ENCODE measurements at places on chromosomes 6 and 20.

- DNase-seq, result no peak
These were observed 75.4 kb downstream of the ZNF292 start for GRCh38 chr6:87230801-87231200.

DNA sequence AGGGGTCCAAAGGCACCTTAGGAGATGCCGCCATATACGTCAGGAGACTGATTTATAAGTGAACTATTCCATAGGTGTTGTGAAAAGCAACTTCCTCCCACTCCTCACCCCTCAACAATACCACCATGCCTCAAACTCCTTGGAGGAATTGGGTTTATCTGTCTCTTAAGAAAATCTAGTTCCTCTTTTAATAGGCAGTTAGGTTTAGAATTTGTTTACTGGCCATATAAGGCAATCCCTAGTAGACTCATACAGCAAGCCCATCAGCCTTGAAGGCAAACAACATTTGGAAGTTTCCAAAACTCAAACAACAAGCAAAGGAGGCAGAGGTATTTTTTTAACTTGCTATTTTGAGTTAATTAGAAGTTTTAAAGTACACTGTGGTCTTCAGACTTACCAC is 66.1 kb downstream of the PRND start:
- DNase-seq, result no peak

DNA sequence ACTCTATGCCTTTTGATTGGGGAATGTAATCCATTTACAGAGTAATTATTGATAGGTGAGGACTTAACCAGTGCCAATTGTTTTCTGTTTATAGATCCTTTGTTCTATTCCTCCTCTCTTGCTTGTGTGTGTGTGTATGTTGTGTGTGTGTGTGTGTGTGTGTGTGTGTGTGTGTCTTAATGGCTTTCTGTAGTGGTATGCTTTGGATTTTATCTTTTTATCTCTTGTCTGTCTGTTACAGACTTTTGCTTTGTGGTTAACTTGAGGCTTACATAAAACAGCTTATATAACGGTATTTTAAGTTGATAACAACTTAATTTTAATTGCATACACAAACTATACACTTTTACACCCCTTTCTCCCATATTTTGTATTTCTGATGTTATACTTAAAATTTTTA is 54.7 kb downstream of the CDC5L start:
- no peak for DNase-seq

DNA sequence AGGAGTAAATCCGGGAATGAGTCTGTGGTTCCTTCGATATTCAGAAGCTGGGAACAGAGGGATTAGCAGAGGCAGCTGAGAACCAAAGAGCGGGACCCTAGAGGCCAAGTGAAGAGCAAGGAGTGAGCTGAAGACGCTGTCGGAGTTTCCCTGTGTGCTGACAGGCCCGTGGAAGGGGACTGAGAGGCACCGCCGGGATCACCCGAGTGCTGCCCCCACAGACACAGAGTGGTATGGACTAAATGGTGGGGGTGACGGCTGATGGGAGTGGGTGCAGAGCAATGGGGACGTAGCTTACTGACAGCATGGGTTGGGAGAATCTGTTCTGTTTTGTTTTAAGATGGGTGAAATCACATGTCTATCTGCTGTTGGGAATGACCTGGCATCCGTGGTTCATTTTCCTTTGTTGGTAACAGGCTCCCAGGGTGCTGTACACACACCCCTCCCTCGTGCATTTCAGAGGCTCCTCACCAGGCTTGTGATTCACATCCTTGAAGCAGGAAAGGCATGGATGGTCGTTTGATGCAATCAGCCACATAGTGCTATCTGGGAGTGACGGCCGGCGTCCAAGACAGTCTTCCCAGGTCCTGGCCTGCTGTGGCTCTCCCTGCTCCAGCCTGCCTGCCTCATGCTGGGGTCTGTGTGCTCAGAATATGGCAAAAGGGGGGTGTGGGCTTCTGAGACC is 97.4 kb downstream of the THBS2 start:
- no peak for DNase-seq

GRCh38 chr6:108117427-108118358 is 43.2 kb upstream of the OSTM1 start:
- DNase-seq, result no peak

DNA sequence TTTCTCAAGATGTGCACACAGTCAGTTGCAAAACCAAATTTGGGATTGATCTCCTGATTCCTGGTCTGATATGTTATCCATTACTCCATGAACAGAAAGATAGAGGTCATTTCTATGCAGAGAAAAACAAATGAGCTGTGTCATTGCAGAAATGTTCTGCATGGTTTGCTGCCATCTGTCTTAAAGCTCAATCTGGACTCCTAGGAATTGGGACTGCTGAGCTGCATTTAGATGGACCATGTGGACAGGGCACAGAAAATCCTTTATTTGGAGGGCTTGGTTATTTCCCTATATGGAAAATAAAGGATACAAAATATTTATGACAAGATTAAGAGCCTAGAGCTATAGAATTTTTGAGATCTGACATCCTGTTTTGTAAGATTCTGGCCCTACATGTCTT is 91.3 kb downstream of the ADGRB3 start:
- no peak for DNase-seq

DNA sequence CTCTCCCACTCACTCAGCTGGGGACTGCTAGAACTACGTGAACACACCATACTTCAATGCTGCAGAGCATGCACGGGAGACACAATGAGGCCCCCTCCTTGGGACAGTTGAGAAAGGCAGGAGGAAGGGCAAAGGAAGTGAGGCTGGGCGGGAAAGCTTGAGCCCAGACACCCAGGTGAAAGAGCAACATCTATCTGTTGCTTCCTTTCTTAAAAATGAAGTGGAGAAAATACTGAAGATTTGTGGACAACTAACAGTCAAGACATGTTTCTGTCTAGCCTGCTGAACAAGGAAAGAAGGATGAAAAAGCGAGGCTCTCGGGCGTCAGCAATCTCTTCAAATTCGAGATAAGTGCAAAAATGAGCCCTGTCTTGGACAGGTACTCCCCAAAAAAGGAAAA is 3.0 kb upstream of the NNAT start:
- DNase-seq, result no peak

DNA sequence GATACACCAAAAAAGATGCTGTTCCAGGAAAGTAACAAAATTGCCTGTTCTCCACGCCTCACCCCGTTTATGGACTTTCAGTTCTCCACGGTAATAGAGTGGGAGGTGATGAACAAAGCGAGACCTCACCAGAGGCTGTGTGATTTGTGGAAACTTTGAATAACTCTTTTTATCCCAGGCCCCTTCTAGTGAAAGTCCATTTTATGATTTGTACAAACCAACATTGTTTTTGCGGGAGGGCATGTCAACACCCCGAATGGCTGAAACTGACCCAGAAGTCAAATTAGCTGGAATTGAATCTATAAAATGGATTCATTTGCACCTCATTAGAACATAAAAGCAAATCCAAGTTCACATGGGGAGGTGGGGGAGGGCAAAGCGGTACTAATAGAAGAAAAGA is 517.8 kb downstream of the CDH26 start:
- DNase-seq, result no peak

GRCh38 chr6:53734473-53735299 is 60.1 kb upstream of the LRRC1 start:
- peak; percentile 33 for DNase-seq

DNA sequence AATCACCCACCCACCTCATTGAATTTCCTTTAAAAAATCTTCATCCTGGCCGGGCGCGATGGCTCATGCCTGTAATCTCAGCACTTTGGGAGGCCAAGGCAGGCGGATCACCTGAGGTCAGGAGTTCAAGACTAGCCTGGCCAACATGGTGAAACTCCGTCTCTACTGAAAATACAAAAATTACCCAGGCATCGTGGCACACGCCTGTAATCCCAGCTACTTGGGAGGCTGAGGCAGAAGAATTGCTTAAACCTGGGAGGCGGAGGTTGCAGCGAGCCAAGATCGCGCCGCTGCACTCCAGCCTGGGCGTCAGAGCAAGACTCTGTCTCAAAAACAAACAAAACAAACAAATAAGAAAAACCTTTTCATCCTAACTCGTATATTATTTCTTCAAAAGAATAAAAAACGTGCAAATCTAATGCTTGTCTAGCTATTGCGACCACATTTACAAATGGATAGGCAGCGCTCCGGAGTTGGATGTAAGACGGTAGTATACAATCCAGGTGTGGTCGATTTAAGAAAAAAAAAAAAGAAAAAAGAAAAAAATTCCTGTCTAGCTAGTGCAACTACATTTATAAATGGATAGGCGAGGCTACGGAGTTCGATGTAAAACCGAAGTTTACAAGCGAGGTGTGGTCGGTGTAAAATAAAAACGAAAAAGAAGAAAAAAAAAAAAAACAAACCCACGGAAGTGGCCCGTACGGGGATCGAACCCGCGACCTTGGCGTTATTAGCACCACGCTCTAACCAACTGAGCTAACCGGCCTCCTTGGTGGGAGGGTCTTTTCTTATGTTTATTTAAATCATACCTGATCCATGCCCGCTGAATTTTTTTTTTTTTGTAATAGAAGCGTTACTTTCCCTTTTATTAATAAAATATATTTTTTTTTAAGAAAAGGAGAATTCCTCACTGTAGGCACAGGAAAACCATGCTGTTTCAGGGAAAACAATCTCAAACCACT is 70.7 kb upstream of the PRSS16 start:
- no peak for DNase-seq

- no peak for DNase-seq
These were observed 456.4 kb downstream of the COL12A1 start for GRCh38 chr6:74749211-74750147.

DNA sequence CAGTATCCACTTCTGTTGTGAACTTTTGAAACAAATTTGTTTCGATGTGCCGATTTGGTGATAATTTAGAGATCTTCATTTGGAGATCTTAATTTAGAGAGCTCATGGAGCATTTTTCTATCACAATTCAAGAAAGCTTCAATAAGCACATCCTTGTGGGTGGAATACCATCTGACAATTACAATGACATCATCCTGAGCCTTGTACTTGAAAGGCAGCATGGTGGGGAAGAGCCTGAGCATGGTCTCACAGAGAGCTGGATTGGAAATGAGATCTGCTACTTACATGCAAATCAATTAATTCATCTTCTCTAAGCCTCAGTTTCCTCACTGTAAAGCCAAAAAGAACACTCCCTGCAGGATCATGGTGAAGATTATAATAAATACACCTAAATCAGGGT is 75.9 kb downstream of the FRK start:
- DNase-seq, result no peak

- DNase-seq, result no peak
These were observed 18.3 kb downstream of the GHRH start for GRCh38 chr20:37243076-37243936.

- DNase-seq, result no peak
These were observed 29.6 kb downstream of the QKI start for GRCh38 chr6:163444077-163444476.

- no peak for DNase-seq
These were observed 58.3 kb downstream of the COL12A1 start for GRCh38 chr6:75147512-75147911.

GRCh38 chr20:9359561-9360308 is 154.7 kb upstream of the LAMP5 start:
- DNase-seq, result peak; percentile 54

GRCh38 chr6:42148058-42148457 is 5.6 kb upstream of the C6orf132 start:
- DNase-seq, result no peak

DNA sequence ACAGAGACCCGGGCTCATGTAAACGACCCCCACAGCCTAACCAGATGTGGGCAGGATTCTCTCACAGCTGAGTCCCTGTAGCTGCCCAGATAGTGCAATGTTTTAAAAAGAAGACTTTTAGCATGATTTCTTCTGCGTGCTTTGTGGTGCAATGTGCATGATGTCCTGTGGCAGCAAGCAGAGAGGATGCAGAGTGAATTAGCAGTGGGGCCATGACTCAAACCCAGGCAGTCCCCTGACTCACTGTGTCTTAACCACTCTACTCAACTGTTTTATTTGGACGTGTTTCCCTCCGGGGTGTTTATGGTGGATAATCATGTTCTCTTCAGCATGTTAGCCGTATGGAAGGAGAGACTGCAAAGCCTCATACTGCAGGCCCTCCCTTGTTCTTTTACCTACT is 247.9 kb downstream of the SLC24A3 start:
- DNase-seq, result no peak

- no peak for DNase-seq
These were observed 90.4 kb downstream of the CARMIL1 start for GRCh38 chr6:25369433-25370177.

- no peak for DNase-seq
These were observed 622.3 kb upstream of the IMPG1 start for GRCh38 chr6:76694795-76695194.

DNA sequence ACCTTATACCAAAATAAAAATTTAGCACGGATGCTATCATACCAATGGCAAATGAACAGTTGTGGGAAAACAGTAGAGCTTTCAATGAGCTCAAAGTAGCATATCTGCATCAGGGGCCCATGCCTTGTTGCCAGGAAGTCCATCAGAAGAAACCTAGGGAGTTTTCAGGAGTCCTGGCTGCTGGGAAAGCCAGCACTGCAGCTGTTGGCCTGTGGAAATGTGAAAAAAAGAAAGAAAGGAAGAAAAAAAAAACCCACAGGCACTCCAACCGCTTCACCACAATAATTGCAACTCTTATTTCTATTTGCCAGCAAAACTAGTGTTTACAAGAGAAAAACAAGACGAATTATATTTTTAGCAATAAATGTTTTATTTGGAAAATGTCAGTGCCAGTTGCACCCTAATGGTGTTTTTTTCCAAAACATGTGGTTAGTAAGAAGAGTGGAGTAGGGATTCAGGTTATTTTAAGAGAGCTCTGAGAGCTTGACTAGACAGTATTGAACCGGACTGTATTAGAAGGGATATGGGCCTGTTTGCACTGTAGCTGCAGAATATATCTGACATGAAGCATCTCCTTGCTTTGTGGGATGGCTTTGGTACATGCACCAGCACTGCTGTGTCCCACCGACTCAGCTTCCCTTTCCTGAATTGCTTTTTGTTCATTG is 137.3 kb downstream of the CCDC170 start:
- DNase-seq, result no peak

GRCh38 chr6:100479179-100480035 is 14.7 kb upstream of the SIM1 start:
- no peak for DNase-seq

GRCh38 chr20:33578510-33578909 is 83.6 kb upstream of the C20orf144 start:
- peak; percentile 63 for DNase-seq

DNA sequence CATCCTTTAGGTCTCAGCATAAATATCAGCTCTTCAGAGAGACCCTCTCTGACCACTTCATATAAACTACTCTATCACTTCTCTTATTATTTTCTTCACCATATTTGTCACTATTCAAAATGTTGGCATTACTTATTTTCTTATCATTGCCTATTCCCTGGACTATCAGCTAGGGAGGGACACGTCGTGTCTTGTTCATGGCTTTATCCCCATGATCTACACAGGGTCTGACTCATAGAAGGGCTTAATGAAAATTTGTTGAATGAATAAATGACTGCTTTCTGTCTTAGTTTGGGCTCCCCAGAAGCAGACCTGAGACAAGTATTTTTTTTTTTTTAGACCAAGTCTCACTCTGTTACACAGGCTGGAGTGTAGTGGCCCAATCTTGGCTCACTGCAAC is 3.0 kb upstream of the CDK5RAP1 start:
- no peak for DNase-seq

GRCh38 chr6:79450984-79451383 is 86.2 kb downstream of the LCA5 start:
- no peak for DNase-seq

Data from fibroblast of skin of left biceps (primary cell).